Common myeloid progenitor, CD34-positive (primary cell): ENCODE measurements at places on chromosomes 1 and 21.

DNA sequence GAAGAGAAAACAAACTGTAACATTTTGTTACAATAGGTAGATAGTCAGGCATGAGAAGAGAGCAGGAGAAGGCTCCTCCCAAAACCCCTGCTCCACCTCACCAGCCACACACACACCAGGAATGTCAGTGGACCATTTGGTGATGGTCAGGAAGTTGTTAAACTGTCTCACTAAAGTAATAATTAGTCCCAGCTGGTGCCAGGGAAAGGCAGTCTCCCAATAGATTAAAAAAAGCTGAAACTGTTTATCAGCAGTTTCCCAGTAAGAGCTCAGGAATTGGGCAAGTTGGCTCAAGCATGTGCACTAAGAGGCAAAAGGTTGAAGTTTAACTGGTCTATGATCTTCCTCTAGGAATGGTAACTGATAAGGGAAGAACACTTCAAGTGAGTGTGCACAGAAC lies 249.6 kb downstream of the COL11A1 start:
- DNase-seq, result no peak

DNA sequence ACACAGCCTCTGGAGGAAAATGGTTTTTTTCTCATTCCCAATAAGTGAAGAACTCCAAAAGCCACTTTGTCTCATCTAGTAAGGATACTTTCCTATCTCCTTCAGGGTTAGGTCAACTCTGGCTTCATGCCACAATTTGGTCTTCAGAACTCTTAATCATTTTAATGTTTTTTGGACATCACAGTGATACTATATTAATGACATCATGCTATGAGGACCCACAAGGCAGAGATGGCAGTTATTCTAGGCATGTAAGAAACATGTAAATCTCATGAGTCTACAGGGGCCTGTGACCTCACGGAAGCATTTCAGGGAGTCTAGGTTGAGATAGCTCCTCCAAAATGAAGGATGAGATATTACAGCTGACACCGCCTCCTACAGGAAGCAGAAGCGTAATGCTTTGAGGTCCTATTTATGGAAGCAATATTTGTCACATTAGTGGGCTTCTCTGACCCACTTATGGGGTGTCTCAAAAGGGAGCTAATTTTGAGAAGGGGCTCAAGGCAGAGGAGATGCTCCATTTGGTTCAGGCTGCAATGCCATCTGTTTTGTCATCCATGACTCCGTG lies 5.0 kb upstream of the GPR137B start:
- peak; percentile 27 for DNase-seq

DNA sequence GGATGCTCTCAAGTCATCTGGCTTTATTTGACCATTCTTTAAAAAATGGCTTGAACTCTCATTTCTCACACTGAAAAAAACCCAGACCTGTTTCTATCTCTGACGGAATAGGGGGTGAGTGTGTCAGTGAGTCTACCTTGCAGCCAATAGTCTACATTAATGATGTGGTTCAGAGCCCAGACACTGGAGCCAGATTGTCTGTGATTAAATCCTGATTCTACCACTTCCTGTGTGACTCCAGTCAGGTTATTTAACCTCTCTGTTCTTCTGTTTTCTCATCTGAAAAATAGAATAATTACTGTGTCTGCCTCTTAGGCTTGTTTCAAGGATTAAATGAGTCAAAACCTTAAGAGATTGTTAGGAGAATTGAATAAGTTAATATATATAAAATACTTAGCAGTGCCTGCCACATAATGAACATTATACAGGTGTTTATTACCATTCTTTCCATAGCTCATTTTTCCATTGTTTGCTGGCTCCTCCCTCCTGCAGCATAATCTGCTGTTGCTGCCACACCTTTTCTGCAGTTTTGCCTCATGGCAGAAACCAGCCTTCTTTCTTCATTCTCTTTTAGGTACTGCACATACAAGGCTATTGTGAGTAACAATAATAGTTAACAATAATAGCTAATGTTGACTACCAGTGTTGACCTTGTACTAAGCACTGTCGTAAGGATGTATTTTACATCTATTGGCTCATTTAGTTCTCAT lies 157.6 kb upstream of the IVNS1ABP start:
- DNase-seq, result no peak

- DNase-seq, result peak; percentile 83
Observed at GRCh38 chr1:165871311-165872067, 44.1 kb downstream of the UCK2 start.

DNA sequence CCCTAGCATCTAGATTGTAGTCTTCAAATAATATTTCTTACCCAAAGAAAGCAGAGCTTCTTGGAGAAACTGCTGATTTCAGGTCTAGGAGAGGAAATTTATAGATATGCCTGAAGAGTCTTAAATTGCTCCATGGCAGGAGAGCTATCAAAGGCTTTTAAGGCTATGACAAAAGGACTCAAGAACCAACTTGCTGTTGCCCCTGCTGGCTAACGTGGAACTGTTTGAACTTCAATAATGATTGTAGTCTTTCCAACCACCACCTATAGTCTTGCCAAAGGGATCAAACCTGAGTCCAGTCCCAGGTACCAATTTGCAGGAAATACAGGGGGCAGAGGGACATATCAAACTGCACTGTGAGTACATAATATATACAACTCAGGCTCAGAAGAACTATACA lies 336.2 kb upstream of the ESRRG start:
- no peak for DNase-seq

DNA sequence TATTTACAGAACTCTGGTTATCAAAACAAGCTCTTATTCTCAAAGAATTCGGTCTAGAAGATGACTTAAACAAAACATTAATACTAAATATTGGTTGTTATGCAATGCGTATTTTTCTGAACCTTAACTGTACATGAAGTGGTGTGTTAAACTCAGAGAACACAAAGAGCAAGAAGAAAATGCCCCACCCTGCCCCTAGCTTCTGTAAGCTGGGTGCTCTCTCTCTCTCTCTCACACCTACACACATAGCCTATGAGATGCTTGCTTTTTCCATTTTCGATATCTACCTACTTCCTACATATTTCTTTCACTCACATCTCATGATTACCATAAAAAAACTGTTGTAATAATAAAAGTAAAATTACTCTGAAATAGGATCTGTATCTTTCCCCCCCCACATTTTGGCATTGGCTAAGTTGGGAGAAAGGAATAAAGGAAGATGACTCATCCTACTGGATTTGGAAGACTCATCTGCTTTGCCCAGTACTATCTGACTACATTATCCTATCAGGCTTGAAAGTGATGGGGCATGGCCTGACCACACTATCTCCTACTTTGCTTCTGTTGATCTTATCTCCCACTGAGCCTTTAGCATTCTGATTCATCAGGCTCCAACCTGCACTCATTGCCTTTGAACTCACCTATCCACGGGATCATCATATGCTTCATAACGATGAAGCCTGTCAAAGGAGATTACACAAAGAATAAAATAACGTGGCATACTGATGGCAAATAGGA lies 2.9 kb downstream of the CRYZ start:
- DNase-seq, result no peak

- DNase-seq, result no peak
Observed at GRCh38 chr1:230385930-230386329, 40.2 kb downstream of the PGBD5 start.

GRCh38 chr1:60102267-60103061 lies 28.9 kb upstream of the C1orf87 start:
- DNase-seq, result no peak

DNA sequence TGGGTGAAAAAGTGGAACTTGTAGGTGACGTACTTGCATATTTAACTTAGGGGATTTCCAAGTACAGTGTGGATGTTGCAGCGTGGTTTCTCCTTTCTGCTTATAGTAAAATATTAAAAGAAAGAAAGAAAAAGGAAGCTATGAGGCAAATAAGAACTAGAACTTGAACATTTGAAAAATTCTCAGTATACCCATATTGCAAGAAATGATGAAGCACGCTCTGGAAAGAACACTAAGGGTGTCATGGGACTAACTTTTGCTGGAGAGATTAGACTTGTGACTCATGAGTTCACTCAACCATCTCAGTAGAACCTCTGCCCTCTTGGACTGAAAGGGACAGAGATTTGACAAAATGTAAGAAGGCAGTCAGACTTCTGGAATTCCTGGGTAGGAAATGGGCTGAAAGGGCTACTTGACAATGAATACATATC lies 704.5 kb upstream of the ADGRL4 start:
- DNase-seq, result no peak

GRCh38 chr1:220698607-220699016 lies 8.4 kb downstream of the C1orf115 start:
- no peak for DNase-seq

- peak; percentile 37 for DNase-seq
Observed at GRCh38 chr1:21594935-21595897, 73.9 kb downstream of the RAP1GAP start.

DNA sequence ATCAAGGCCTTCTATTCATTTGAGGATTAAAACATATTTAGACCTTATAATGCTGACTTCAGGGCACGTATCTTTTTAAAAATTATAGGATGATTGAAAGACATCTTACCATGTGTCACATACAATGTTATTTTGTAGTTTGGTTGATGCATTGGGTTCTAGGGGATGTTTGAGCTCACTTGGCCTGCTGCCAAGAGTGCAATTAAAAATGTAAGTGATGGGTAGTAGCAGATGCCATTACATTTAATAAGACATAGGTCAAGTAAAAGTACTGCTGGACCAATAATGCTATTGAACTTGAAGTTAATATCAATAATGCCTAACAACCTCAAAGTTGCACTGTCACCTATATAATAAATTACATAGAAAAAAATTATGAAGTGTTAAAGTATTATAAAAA lies 616.5 kb upstream of the RGS18 start:
- no peak for DNase-seq

GRCh38 chr1:171220581-171221054 lies 27.7 kb upstream of the FMO1 start:
- no peak for DNase-seq

DNA sequence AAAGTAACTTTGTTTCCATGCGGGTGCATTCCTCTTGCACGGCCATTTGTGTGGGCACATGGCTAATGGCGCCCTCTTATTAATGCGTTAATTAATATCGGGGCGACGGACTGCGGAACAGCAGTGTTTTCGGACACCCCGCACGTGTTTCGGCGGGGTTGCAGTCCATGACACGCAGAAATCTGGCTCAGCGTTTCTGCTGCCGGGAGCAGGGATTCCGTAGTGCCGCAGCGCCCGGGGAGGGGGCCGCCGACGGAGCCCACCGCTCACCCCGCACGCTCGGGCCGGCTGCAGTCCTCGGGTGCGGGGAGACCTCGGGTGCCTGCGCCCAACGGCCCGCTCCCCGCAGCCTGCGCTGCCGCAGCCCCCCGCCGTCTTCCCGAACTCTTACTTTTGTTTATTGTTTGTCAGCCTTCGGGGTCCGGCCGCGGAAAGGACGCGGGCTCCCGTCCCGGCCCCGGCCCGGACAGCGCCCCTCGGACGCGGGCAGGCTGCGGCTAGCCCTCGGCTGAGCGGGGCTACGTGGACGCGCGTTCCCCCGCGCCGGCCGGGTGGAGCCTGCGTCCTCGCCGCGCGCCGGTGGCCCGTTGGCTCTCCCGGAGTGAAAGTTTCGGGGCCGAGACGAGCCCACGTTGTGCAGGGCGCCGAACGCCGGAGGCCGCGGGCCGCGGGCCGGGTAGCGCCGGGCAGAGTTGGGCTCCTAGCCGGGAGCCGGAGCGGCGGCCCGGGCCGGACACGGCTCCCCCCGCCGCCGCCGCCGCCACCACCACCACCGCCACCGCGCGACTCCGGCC lies 849 bp downstream of the NFIA start:
- DNase-seq, result no peak

GRCh38 chr1:234091065-234091401 lies 186.6 kb downstream of the SLC35F3 start:
- DNase-seq, result no peak

DNA sequence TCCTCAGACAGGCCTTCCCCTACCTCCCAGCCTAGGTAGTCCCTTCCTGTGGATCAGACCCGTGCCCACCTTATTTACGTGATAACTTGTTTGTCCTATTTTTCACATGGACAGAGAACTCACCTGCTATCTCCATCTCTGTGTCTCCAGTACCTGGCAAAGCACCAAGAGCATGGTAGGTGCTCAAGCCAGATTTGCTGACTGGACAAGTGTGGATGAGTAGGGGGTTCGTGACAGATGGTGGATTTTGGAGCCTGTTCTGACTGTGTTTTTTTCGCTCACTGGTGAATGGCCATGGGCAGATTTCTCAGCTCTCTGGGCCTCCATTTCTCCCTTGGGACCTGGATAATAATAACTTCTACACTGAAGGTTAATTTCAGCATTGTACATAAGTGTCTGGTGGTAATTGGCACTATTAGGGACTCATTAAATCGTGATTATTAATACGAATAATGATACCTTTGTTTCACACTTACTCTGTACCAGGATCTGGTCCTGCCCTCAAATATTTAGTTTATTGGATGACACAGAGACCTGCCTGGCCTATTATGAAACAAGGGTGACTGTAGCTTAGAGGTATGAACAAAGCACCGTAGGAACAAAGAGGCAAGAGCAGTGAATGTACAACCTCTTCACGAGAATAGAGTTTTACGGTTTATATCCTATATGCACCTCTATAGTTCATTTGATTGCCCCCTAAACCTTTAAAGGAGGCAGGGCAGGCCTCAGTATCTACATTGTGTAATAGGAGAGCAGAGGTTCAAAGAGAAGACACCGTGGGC lies 24.5 kb upstream of the SLC26A9 start:
- no peak for DNase-seq

DNA sequence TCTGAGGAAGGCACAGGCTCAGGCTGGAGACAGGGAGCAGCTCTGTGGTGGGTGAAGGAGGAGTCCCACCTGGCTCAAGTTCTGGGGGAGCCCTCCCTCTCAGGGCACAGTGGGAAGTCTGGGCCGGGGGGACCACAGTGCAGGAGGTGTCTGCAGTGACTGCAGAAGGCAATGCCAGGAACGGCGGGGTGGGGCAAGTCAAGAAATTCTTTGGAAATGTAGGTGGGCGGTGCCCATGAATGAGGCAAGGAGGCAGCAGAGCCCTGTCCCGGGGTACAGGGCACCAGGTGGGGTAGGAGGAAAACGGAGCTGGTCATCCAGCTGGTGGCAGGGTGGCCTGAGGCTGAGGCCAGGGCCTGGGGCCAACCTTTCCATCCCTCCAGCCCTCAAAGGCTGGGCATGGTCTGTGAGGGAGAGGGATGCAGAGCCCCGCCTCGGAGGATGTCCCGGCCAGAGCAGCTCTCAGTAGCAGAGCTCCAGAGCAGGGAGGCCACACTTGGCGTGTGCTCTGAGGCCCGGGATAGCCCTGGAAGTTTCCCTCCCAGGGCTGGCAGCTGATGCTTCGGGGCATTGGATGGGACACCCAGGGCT lies 4.7 kb downstream of the TFF3 start:
- no peak for DNase-seq

GRCh38 chr1:160108888-160109662 lies 6.5 kb upstream of the ATP1A2 start:
- DNase-seq, result peak; percentile 68

- DNase-seq, result no peak
Observed at GRCh38 chr21:25459365-25459764, 147.9 kb downstream of the MRPL39 start.

DNA sequence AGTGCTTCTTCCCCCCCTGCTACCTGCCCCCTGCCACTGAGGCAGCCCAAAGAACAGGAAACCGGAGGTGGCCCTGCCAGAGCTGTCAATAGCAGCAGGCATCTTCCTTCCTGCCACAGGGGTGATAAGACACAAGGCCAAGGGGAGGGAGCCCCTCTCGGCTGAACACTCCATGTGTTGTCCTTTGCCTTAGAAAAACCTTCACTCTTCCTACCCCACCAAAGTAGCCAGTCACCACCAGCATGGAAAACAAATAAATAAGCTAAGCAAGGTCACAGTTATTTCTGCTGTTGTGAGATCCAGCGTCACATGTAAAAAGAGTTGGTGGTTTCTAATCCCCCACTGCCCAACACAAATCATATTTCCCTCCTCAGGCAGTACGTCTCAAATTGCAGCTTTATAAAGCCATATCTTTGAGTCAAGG lies 104.8 kb upstream of the DPT start:
- DNase-seq, result no peak
